ENCODE measurements at places on chromosomes 6 and 20.

- no peak for DNase-seq
Observed at GRCh38 chr20:4439461-4439860, 282.2 kb upstream of the PRND start.

DNA sequence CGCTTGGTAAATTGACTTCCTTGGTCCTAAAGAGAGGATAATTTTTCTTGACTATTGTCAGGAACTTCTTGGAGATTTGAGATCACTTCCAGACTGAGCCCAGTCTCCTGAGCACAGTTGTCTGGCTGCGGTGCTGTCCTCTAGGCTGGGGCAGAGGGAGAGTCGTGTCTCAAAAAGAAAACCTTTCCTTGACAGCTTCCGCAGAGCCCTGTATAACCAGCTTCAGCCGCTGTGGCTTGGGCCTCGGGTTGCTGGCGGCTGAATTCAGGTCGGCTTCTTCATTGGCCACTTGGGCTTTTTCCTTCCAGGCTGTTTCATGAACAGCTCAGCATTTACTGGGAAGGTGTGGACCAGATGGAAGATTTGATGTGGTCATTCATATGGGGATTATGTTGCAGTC, 75.9 kb downstream of the DHX35 start:
- DNase-seq: no peak

DNA sequence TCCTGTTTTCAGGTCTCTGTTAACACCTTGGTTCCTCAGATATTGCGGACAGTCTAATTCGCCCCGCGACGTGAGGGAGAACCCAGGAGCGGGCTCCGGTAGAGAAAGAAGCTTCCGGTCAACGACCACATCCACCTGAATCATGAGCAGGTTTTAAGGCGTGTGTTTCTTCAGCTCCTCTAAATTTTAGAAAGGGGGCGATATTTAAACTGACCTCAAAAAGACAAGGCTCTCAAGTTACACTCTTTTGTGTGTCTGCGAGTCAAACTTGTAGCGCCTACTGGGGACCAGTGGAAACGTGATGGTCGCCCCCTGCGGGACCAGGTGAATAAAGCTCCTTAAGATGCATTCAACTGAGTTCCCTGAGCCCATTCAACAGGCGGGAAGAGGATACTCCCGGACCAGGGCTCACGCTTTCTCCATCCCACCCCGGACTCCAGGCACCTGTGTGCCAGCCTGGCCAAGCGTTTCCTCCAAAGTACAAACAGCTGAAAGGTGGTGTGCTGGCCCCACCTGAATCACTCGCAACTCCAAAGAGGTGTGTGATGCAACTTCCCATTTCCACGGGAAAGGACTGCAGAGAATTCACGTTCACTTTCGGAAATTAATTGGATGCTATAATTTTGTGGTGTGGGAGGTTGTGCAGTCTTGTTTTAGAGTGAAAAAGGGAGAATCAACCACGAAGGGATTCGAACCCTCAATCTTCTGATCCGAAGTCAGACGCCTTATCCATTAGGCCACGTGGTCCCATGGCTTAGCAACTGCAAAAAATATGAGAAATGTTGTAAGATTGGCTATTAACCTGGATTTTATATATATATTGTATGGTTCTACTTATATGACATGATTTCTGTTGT, 17.0 kb downstream of the GPX5 start:
- DNase-seq: no peak

GRCh38 chr6:138563231-138563630, 63.9 kb upstream of the NHSL1 start:
- DNase-seq: no peak

DNA sequence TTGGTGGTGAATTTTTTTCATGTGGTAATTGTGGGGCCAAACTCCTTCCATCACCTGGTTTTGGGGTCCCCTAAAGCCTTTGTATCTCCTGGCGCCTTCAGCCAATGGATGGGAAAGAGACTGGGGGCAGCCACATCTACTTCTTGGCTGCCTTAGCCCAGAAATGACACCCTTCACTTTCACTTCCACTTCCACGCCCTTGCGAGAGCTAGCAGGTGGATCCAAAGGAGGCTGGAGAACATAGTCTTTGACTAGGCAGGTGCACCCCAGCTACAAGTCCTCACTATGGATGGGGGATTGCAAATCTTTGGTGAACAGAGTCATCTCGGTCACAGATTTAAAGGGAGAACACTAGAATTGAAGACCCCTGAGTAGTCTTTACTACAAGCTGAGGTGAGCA, 70.8 kb downstream of the NDUFAF5 start:
- DNase-seq: no peak
